ENCODE measurements at places on chromosomes 5 and 9. TPM values are rescaled to one million over a fixed set of nuclear protein-coding genes. Genes with fewer than 3 reads are reported as not detected.

Gene RNF38
- 39.6 TPM for total RNA-seq

Gene CCL21
- total RNA-seq: not detected

- peak; percentile 92 for DNase-seq
Observed at GRCh38 chr9:104907278-104907951, 20.5 kb downstream of the ABCA1 start.

DNA sequence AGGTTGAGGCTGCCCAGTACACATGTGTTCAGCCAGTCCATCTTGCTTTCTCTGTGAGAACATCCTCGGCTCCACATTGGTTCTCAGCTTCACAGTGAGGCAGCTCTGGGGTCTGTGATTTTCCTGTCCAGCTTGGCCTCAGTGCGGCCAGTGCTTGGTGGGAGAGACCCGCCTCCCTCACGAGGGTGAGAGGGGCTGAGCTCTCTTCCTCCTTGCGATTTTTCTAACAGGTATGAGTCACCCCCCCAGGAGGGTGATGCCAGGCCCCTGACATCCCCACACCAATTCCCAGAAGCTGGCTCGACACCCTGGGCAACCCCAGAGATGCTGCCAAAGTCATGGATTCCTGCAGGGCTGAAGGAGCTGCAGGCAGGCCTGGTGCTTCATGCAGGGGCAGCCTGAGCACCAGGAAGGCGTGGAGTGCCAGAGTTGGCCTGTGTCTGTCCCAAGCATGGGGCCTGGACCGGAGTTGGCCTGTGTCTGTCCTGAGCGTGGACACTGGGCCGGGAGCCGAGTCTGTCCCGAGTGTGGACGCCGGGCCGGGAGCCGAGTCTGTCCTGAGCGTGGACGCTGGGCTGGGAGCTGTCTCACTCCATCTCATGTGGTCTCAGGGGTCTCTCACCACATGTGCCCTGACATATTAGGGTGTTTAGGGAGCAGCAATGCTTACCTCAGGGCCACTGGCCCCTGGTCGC, 408.6 kb upstream of the IRX4 start:
- DNase-seq: no peak

GRCh38 chr5:178465228-178465860, 124.8 kb downstream of the COL23A1 start:
- no peak for DNase-seq

- no peak for DNase-seq
Observed at GRCh38 chr9:2261421-2262103, 246.4 kb downstream of the SMARCA2 start.

Gene OGN
- total RNA-seq: not detected

- DNase-seq: no peak
Observed at GRCh38 chr9:137606005-137606621, 627 bp downstream of the ARRDC1 start.

- no peak for DNase-seq
Observed at GRCh38 chr5:166369807-166370206, 1921.6 kb upstream of the WWC1 start.

Gene F2RL1
- 140 TPM for total RNA-seq
